ENCODE measurements at places on chromosomes 7 and 10.

DNA sequence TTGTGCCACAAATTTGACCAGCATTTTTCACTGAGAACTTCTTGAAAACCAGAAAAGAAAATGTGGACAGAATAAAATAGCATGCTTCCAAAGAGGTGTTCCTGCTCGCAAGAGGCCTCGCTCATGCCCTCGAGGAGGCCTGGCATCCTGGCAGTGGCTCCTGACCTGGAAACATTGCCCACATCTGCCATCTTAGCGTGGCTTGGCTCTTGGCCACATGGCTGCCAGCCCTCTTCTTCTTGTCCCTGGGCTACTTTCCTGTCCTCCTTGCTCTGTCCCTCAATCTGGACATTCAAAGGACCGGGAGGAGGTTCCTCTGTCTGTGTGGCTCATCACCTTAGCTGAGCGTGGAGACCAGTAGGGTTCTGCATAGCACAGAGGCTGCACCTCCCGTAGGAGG lies 131.6 kb upstream of the TMEM72 start:
- DNase-seq, result no peak

DNA sequence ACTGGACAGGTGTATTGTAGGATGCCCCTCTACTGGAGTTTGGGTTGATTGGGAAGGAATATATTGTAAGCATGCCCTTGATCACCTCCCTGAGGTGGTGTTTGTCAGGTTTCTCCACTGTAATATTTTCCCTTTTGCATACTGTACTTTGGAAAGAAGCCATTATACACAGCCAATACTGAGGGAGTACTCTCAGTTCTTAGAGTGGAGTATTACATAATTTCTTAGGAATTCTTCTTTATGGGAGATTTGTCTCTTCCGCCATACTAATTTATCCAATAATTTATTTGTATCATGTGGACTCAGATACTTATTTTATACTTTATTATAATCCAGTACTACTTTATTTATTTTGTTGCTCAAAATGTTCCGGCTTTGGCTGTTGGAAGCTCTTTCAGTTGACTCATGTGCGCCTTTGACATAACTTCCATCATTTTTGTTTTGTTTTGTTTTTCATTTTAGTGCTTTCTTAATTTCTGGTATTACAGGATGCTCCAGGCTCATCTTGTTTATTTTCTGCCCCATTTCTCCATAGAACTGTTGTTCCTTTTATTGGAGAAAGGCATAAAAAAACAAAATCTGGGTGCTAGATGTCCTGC lies 29.7 kb downstream of the MKLN1 start:
- peak; percentile 2 for DNase-seq

DNA sequence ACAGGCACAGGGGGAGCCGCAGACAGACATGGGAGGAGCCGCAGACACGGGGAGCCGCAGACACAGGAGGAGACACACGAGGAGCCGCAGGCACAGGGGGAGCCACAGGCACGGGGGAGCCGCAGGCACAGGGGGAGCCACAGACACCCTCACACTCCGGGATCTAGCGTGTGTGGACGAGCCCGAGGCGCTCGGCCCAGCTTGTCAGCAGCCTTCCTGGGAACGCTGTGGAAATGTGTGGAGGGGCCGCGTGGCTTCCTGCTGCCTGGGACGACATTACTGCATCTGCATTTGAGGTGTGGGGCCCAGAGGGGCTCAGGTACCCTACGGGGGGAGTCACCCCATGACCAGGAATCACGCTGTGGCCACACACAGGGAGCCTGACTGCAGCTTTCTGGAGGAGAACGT lies 313.2 kb downstream of the PTPRN2 start:
- DNase-seq, result no peak

- peak; percentile 94 for DNase-seq
Observed at GRCh38 chr7:18508443-18509427, 13.2 kb downstream of the HDAC9 start.

DNA sequence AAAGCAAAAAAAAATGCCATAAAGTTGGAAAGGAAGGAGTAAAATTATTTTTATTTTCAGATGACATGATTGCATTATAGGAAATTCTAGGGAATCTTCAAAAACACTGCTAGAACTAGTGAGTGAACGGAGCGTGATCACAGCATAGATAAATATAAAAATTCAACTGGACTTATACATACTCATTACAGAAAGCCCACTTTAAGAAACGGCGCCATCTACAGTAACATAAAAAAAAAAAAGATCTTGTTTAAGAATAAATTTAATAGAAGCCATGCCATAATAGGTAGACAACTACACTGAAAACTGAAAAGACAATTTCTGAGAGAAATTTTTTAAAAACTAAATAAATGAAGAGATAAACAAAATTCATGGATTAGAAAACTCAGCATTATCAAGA lies 623.1 kb upstream of the MGMT start:
- DNase-seq, result no peak

DNA sequence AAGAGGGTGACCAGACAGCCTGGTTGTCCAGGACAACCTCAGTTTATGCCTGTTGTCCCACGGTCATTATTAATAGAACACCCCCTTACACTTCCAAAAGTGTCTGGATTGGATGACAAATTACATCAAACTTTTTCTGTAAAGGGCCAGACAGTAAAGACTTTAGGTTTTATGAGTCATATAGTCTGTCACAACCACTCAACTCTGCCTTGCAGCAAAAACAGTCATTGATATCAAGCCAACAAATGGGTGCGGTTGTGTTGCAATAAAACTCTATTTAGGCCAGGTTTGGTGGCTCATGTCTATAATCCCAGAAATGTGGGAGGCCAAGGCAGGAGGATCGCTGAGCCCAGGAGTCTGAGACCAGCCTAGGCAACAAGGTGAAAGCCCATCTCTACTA lies 66.7 kb upstream of the ATP6V0A4 start:
- peak; percentile 83 for DNase-seq

DNA sequence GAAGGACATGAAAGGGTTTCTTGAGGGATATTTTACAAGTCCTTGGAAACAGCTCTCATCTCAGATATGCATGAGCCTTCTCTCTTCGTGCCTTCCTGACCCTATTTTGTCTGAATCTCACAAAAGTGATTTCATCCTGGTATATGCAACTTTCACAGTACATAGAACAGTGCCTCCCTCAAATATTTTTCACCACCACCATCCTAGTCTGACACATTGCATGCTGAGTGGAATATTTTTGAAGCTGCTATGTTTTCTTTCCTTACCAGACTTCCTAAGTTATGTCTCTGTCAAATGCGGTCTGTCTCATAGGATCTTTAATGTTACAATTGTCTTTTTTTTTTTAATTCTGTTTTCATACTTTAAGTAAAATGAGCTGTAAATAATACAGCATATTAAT lies 673.3 kb upstream of the LRRN3 start:
- DNase-seq, result no peak

DNA sequence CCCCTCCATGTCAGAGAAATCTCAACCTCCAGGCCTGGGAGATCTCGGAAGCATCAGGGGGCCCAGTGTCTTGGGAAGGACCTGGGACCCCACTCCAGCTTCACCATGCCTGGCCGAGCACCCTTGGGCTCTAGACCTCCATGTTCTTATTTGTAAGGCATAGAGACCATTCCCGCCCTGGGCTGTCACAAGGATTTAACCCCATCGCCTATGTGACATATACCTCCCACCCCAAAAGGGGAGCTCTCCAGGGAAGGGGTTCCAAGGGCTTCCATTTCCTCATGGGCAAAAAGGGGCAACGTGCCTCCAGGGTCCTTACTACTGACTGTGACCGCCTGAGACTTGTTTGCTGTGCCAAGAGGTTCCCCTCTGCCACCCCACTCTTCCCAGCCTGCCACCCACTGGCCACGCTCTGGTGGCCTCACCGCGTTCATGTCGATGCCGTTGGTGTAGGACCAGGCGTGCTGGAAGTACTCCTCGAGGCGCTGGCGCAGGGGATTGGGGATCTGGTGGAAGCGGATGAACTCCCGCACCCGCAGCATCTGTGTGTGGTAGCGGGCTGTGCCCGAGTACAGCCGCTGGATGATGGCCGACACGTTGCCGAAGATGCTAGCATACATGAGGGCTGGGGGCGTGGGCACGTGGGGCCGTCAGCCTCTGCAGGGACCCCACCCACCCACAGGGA lies 27.5 kb downstream of the KCNH2 start:
- DNase-seq, result no peak

GRCh38 chr10:130862122-130862521 lies 449.4 kb downstream of the TCERG1L start:
- no peak for DNase-seq

GRCh38 chr10:125021686-125022344 lies 79.9 kb downstream of the ZRANB1 start:
- no peak for DNase-seq

DNA sequence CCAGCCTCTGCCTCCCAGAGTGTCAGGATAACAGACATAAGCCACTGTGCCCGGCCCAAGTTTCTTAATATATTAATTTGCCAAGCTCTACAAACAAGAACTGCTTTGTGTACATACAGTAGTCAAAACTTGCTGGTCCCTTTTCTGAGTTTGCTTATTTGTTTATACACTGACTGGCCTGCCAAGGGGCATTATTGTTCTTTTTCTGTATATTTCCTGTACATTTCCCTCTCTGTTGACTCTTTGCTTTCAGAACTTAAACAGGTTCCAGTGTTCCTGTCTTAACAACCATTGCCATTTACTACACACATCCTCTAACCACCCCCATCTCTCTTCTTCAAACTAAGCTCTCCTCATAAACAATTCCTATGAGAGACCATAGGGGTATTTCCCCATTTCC lies 61.5 kb upstream of the RPA3 start:
- no peak for DNase-seq

DNA sequence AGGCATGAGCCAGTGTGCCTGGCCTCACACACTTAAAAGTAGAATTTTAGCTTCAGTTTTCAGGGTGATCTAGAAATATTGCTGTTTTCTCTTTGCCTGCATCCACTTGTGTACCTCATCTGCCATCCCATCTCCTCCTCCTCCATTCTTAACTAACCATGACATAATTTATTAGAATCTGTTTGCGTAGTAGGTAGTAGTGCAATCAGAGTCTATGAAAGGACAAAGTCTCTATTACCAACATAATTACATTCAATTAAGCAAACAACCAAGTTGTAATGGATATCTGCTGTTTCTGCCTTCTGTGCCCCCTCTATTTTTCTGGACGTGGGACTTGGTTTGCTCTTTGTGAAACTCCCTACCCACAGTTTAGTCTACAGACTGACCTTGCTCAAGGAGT lies 72.9 kb downstream of the CDK14 start:
- DNase-seq, result no peak

DNA sequence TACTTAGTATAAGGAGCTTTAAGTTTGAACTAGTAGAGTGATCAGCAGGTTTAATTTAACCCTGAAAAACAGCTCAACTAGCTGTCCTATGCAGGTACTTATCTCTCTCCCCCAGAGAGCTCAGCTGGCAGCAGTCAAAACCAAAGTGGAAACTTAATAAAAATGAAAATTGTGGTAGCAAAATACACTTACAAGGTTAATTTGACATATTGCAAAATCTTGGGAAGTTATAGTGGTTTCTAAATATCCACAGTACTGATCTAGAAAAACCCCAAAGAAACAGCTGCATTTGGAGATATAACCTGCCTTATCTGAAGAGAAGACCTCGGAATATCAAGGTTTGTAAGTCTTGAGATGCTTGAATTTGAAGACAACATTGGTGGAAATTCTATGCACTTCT lies 269.2 kb downstream of the RNLS start:
- DNase-seq, result no peak

DNA sequence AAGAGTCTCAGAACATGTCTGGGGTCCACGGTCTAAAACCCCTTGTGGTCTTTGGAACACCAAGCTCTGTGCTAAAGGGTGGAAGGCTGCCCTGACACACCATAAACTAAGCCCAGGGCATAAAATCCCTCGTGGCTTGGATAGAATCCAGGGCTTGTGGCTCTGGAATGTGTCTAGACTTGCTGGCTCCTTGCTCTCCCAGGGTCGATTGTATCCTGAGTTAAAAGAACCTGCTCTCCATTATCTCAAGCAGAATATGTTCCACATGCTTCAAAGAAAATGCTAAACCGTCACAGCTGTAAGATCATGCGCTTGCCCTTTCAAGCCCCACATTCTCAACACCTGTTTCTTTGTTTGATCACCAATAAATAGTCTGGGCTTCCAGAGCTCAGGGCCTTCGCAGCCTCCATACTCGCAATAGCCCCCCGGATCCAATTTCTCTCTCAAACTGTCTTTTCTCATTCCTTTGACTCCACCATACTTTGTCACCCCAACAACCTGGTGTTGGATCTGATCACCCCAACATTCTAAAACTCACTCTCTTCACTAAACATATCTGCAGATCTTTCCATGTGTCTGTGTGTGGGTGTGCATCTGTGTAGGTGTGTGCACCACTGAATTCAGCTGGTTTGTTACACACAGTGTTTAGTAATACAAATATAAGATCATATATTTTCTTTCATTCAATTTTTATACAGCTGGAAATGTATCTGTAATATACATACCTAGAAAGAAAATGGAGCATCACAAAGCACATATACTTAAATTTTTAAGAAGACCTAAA lies 238.5 kb downstream of the ZMYND11 start:
- DNase-seq, result peak; percentile 92

- no peak for DNase-seq
Observed at GRCh38 chr10:23980094-23980493, 228.8 kb upstream of the KIAA1217 start.

DNA sequence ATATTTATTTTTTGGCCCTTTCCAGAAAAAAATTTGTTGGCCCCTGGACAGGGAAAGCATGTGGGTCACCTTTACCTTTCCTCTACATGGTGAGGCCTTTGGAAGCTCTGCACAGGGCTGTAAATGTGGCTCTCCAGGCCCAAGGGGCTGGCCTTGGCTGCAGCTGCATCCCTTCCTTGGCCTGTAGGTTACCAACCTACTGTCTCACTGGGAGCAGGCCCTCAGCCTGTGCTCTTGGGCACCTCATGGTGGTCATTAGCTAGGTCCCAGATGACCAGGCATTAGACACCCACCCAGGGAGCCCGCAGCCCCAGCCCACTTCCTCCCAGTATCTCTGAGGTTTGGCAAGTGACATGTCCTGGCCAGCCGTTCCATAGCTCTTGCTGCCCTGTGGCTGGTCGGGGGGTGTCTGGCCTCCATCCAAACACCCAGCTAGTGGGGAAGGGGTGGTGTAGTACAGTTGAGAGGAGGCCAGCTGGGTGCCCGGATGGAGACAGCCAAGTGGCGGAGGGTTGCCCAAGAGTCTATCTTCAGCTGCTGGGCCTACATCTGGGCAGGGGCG lies 7.1 kb upstream of the CPA5 start:
- no peak for DNase-seq

- no peak for DNase-seq
Observed at GRCh38 chr7:47647181-47647917, 65.4 kb upstream of the TNS3 start.

- DNase-seq, result no peak
Observed at GRCh38 chr10:3805201-3805790, 20.3 kb upstream of the KLF6 start.

GRCh38 chr10:86941991-86942421 lies 15.4 kb downstream of the MMRN2 start:
- no peak for DNase-seq

DNA sequence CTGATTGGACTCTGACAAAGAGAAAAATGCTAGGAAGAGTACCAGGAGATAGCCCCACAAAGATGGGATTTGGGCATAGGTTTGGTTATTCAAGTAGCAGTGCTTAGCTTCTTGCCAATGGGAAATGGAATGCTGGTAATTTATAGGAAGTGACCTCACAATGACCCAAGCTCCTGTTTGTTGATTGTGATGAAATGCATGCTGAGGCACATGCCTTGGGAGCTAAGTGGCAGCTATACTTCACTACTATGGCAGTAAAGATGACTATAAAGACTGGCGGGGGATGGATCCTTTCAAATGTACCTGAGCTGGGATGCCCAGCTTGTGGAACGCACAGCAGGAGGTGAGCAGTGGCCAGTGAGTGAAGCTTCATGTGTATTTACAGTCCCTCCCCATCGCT lies 153.8 kb downstream of the ZNF22 start:
- DNase-seq, result no peak

GRCh38 chr10:91555455-91555854 lies 77.4 kb downstream of the PPP1R3C start:
- no peak for DNase-seq
